ENCODE measurements at places on chromosomes 3 and 15.

- no peak for DNase-seq
These were observed 24.4 kb downstream of the PTPN23 start for GRCh38 chr3:47404955-47405790.

GRCh38 chr3:73500321-73500720, 124.4 kb downstream of the PDZRN3 start:
- DNase-seq: no peak

DNA sequence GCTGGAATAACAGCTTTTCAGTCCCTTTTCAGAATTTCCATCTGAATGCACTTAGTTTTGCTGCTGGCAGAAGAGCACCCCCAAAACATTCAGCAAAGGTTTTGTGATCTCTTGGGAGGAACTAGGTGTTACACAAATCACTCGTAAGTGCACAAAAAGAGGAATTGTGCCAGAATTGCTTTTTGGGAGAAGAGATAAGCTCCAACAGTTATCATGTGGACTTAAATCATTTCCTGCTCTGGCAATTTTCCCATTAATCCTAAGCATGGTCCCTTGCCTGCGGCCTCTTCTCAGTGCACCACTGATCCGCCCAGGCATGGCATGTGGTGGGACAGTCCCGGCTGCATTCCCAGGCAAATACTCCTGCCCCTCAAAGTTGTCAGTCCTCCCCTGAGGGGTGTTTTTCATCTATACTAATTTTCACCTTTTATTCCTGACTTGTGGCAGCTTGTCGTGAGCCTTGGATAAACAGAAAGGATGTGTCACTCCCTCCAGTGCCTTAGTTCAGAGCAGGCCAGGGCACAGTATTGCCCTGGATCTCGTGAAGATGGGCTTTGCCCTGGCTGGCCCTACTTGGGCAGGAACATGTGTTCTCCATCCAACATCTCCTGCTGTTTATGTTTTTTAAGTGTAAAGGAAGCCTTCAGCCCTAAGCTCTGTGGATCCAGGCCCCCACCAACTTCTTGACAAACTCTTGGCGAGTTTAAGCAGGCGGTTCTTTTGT, 44.6 kb upstream of the VILL start:
- no peak for DNase-seq

DNA sequence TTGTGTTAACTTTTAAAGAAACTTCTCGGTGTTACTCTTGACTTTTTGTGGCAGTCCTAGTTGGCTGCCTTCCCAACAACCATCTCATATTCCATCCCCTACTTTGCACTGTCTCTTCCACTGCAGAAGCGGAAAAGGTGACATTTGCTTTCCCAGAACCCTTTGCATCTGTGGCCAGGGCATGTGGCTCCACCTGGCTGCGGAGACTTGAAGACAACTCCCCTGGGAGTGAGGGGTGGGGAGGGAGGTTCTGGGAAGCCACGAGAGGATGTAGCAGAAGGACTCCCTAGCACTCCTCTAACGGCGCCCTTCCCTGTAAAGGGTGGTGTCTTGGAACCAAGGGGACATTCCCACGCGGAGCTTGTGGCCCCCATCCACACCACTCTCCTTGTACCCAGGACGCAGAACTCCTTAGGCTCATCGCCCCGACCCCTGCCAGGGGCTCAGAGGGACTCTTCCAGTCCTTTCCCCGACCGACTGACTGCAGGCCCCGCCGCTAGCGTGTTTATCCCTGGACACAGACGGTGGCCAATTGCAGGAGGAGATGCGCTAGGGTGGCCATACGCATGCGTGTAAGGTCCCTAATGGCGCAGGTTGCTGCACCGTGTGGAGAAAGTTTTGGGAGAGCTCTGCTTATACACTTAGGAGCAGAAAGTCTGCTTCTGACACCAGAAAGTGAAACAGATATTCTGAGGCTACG, 33.2 kb upstream of the SECISBP2L start:
- DNase-seq: no peak

- DNase-seq: no peak
These were observed 47.3 kb downstream of the BDH1 start for GRCh38 chr3:197508461-197508860.

- no peak for DNase-seq
These were observed 38.3 kb downstream of the CX3CR1 start for GRCh38 chr3:39241561-39241960.

GRCh38 chr15:43150191-43150929, 17.0 kb downstream of the TMEM62 start:
- DNase-seq: no peak

- no peak for DNase-seq
These were observed 61.2 kb upstream of the PROK2 start for GRCh38 chr3:71846185-71846584.

DNA sequence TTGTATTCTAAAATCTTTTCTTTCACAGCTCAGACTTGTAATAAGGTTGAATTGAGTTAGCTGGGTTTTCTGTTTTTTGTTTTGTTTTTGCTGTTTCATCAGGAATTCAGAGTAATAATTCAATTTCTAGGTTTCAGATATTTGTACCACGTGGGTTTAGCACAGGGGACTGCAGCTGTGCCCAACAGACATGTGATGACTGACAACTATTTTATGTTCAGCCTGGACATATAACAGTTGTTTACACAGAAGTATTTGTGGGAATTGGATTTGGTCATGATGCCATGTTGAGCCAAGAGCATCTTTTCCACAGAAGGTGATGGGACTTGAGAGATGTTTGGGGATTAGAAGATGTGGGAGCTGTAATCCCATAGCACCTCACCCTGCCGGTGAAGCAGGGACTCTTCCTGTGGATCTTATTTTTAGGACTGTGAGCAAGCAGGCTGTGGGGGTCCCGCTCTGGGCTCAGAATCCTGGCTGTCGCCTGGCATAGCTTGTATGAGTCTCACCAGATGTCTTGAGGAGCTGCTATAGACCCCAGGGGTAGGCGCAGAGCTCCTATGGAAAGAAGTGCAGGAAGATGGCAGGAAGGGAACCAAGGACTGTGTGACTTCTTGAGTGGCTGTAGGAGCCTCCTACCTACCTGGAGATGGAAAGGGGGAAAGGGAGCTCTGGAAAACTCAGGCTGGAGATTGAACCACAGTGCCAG, 23.7 kb downstream of the PXYLP1 start:
- no peak for DNase-seq

- no peak for DNase-seq
These were observed 72.5 kb upstream of the POLG start for GRCh38 chr15:89406940-89407607.

GRCh38 chr15:73956743-73957135, 30.5 kb downstream of the LOXL1 start:
- DNase-seq: no peak

GRCh38 chr15:32730677-32731654, 13.2 kb downstream of the GREM1 start:
- DNase-seq: no peak

GRCh38 chr3:195260280-195260905, 10.6 kb downstream of the XXYLT1 start:
- DNase-seq: no peak
